ENCODE measurements at places on chromosomes 7 and 10.

- DNase-seq, result peak; percentile 36
Measured at GRCh38 chr10:132293201-132293812, 14.4 kb downstream of the STK32C start.

- no peak for DNase-seq
Measured at GRCh38 chr10:133230387-133231195, 574 bp downstream of the UTF1 start.

DNA sequence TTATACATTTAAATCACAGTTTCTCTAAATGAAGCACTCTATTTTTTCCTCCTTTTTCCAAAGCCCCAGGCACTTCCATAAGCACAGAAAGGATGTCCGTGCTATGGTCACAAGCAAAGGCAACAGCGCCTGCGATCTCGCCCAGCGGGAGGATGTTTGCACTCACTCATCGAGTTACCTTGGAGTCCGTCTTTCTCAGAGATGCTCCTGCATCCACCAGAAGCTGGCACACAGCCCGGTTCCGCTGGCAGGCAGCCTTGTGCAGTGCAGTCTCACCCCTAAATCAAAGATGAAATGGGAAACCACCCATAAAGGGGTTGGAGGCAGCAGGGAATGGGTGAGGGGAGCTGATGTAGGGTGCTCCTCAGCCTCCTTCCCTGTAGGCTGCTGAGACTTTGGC lies 51.9 kb upstream of the PTN start:
- DNase-seq, result peak; percentile 95

DNA sequence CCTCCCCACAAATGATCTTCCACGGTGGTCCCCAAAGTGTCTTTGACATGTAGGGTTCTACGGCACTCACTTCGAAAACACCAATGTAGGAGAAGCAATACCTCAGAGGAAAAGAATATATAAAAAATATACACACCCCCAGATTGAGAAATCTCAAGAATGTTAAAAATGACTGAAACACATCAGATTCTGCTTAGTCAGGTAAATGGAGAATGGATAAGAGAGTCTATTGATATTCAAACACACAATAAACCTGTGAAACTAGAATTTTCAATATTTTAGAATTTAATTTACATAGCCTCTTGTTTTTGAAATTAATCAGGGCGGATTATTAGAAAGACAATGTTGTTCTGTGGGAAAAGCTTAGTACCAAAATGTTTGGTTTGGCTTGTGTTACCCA lies 712.4 kb downstream of the GATA3 start:
- no peak for DNase-seq

- no peak for DNase-seq
Measured at GRCh38 chr10:114285961-114286441, 46.9 kb downstream of the VWA2 start.

DNA sequence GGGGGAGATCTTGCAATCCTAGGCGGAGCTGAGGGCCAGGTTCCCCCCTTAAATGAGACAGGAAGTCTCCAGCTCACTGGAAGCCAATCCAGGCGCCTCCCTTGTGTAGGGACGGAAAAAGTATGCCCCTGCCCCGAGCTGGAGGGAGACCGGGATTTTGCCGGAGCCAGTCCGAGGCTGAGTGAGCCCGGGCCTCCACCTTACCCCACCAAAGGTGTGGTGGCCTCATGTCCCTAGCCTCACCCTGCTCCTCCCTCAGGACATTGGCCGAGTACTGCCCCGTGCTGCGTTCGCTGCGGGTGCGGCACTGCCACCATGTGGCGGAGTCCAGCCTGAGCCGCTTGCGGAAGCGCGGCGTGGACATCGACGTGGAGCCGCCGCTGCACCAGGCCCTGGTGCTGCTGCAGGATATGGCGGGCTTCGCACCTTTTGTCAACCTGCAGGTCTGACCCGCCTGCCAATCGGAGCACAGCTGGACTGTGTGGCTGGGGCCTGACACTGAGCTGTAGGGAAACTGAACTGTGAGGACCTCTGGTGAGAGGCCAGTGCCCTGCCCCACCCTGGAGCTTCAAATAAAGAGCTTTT lies 2.0 kb downstream of the FBXL15 start:
- DNase-seq, result no peak

- no peak for DNase-seq
Measured at GRCh38 chr10:122014652-122015248, 25.8 kb downstream of the TACC2 start.

DNA sequence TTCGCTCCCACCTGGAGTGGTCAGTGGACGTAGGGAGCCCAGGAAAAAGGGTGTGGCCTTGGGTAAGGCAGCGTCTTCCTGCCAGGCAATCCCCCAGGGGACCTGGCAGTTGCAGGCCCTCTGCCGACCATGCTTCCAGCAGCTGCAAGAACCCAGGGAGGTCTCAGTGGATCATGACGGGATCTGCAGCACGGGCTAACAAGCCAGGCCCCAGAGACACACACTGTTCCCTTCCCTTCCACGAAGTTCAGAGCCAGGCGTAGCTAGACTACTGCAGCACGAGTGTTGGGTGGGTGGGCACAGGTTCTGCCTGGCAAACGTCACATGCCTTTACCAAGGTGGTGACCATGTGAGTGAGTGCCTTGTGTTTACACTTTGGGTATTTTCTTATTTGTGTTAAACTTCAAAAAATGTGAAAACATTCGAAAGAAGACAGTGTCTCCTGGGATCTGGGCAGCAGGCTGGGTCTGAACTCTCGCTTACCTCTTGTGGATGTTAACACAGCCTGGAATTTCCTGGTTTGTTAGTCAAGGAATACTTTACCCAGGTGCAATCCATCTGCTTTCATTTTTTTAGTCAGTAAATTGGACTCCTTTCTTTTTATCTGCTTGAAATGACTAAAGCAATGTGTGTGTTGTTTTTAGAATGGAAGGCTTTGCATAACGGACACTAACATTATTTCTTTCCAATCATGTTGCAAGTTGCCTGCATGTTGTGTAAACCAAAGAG lies 48.2 kb upstream of the VIPR2 start:
- DNase-seq, result no peak

GRCh38 chr10:100209303-100209702 lies 20.1 kb downstream of the CHUK start:
- no peak for DNase-seq

DNA sequence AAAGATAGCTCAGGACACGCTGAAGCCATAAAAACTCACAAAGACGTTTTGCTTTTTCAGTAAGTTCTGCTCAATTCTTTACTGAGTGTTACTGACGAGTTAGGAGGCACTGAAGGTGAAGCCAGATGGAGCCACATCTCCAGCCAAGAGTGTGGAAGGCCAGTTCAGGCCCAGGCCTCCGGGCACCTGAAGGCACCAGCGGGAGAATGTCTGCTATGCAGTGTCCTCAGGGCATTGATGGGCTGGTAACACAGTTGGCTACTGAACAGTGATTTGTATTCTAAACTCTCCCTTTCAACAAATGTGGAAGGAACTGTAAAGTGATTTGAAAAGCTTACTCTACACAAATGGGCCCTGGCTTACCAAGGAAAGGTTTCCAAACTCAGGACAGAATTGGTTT lies 64.8 kb upstream of the SVIL start:
- DNase-seq, result no peak

DNA sequence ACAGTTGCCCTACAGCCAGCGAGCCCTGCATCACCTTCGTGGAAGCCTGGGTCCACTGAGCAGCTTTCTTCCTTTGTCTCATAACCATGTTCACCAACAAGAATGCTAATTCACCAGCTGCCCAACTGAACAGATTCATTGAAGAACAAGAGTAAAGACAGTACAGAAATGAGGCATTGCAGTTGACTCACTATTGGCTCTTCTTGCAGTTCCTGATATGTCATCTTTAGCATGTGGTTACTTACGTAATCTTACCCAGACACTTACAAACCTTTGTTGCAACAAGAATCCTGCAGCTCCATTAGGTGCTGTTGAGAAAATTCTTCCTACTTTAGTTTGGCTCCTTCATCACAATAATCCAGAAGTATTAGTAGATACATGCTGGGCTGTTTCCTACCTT lies 174.0 kb upstream of the TPK1 start:
- DNase-seq, result no peak

GRCh38 chr10:102605712-102606111 lies 38.6 kb upstream of the TRIM8 start:
- no peak for DNase-seq
